ENCODE measurements at places on chromosomes 12 and 14. TPM values are rescaled to one million over a fixed set of nuclear protein-coding genes. Genes with fewer than 3 reads are reported as not detected.

DNA sequence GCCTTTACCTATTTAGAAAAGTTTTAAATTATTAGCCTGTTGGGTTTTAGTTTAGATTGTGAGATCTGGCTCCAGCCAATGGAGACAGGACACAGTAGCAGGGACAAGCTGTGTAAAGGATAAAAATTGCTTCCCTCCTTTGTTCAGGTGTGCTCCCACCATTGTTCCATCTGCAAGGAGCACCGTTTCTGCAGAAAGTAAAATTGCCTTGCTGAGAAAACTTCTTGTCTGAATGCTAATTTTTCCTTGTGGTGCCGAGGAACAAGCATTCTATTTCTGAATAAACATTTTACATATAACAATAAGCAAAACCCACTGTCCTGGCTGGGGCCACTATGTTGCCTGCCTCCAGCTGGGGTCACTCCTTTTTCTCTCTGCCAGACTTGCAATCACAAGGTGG lies 72.7 kb upstream of the ZFP36L1 start:
- no peak overlapping the region for H3K27ac ChIP-seq
- no peak for DNase-seq
- H3K4me3 ChIP-seq, result no peak overlapping the region

- H3K4me1 ChIP-seq, result no peaks in the 10 kb centered on the region
- DNase-seq, result no peak
- no peak overlapping the region for H3K27ac ChIP-seq
- H3K36me3 ChIP-seq, result no peaks in the 10 kb centered on the region
- no peak overlapping the region for H3K4me3 ChIP-seq
- no peaks in the 10 kb centered on the region for H3K27me3 ChIP-seq
Measured at GRCh38 chr12:107328442-107329133, 235.2 kb upstream of the CRY1 start.

GRCh38 chr14:99541211-99541610 lies 60.0 kb downstream of the CCNK start:
- H3K36me3 ChIP-seq, result no peaks in the 10 kb centered on the region
- peaks cover 86% of the 10 kb centered on the region for H3K4me1 ChIP-seq
- no peak for DNase-seq
- no peak overlapping the region for H3K27ac ChIP-seq
- no peak overlapping the region for H3K4me3 ChIP-seq
- no peaks in the 10 kb centered on the region for H3K27me3 ChIP-seq

- H3K4me3 ChIP-seq, result no peak overlapping the region
- no peaks in the 10 kb centered on the region for H3K27me3 ChIP-seq
- H3K36me3 ChIP-seq, result no peaks in the 10 kb centered on the region
- DNase-seq, result no peak
- no peaks in the 10 kb centered on the region for H3K4me1 ChIP-seq
- H3K27ac ChIP-seq, result no peak overlapping the region
Measured at GRCh38 chr14:54023027-54023426, 66.4 kb upstream of the BMP4 start.

DNA sequence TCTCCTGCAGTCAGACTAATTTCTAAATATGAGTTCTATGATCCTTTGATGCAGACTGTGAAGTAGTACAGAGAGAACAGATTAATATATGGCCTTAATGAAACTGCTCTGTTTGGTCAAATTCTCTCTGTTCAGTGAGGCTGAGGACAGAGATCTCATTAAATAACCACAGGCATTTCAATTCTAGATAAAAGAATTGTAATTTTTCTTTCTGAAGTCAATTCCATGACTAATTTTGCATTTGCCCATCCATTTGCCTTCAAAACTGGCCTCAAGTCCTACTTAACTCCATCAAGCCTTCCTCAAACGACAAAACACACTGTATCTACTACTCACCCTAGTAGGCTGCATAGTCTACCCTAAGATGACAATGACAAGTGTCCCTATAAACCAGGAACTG lies 67.1 kb downstream of the DUSP16 start:
- H3K27ac ChIP-seq, result no peak overlapping the region
- no peak for DNase-seq
- no peak overlapping the region for H3K4me3 ChIP-seq

GRCh38 chr14:71262441-71262840 lies 355.2 kb downstream of the PCNX1 start:
- H3K27me3 ChIP-seq, result no peaks in the 10 kb centered on the region
- no peak overlapping the region for H3K27ac ChIP-seq
- no peaks in the 10 kb centered on the region for H3K36me3 ChIP-seq
- H3K4me3 ChIP-seq, result no peak overlapping the region

- no peak overlapping the region for H3K4me3 ChIP-seq
- peaks cover 21% of the 10 kb centered on the region for H3K4me1 ChIP-seq
- H3K36me3 ChIP-seq, result no peaks in the 10 kb centered on the region
- no peaks in the 10 kb centered on the region for H3K27me3 ChIP-seq
- DNase-seq, result no peak
Measured at GRCh38 chr12:132561427-132562156, 48.8 kb downstream of the LRCOL1 start.

DNA sequence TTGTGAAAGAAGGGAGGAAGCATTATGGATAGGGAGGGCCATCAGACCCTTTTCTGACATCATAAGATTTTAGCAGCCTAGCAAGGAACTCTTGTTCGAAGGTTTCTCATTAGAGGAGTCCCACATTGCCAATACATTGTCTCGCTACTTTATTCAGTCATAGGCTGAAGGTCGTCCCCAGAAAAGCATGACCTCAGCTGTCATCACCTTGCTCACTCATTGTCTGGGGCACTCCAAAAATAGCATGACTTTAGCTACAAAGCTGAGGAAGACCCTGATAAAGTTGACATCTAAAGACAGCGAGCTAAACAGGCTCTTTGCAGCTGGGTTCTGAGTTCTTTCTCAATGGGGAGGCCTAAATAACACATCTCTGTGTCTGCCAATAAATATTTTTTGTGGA lies 112.4 kb upstream of the PTPRR start:
- no peaks in the 10 kb centered on the region for H3K36me3 ChIP-seq
- H3K27ac ChIP-seq, result no peak overlapping the region
- no peak overlapping the region for H3K4me3 ChIP-seq
- no peaks in the 10 kb centered on the region for H3K27me3 ChIP-seq

GRCh38 chr12:45730084-45730347 lies 510 bp downstream of the ARID2 start:
- no peaks in the 10 kb centered on the region for H3K36me3 ChIP-seq
- peak; percentile 33 for DNase-seq
- H3K27me3 ChIP-seq, result no peaks in the 10 kb centered on the region
- peaks cover 41% of the 10 kb centered on the region for H3K4me1 ChIP-seq
- peak overlapping the region; percentile 97 for H3K27ac ChIP-seq

- H3K36me3 ChIP-seq, result no peaks in the 10 kb centered on the region
- H3K4me1 ChIP-seq, result no peaks in the 10 kb centered on the region
- H3K27me3 ChIP-seq, result no peaks in the 10 kb centered on the region
Measured at GRCh38 chr14:20757965-20758364, 10.2 kb upstream of the EDDM3B start.

DNA sequence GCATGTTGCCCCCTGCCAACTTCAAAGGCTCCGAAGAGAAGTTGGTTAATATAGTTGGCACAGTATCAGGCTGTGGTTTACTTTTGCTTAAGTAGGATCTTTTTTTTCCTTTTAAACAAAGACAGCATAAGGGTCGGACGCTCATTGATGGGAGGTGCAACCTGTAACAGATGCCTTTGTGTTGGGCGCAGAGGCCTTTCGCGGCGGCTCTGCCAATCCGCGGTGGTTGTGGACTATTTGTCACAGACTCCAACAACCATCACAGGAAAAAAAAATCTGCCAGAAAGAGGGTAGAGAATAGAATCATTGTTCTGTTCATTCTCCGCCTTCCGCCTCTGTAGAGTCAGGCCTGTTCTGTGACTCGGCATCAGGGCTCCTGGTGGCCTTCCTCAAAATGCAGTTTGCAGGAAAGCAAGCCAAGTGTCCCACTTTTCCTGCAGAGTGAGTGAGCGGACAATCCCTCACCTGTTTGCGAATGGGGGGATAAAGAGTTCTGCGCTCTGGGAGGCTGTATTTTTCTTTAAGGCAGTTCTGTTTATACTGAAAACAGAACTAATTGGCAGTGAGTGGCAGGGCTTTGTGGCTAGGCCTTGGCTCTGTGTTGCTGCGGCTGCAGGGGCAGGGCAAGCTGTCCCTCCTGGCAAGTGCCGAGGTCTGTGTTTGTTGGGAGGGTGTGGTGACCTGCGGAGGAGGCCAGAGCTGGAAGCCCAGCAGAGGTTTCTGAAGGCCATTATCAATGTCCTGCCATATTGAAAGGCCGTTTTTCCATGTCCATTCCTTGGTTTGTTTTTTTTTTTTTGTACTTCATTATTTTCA lies 83.0 kb upstream of the PIWIL1 start:
- H3K4me1 ChIP-seq, result no peaks in the 10 kb centered on the region
- H3K4me3 ChIP-seq, result no peak overlapping the region
- DNase-seq, result no peak
- no peak overlapping the region for H3K27ac ChIP-seq

- H3K4me1 ChIP-seq, result no peaks in the 10 kb centered on the region
- no peak overlapping the region for H3K27ac ChIP-seq
- no peak for DNase-seq
- H3K36me3 ChIP-seq, result no peaks in the 10 kb centered on the region
- no peak overlapping the region for H3K4me3 ChIP-seq
Measured at GRCh38 chr12:82873309-82873708, 186.6 kb downstream of the TMTC2 start.

GRCh38 chr14:68806526-68807147 lies 13.8 kb upstream of the ZFP36L1 start:
- no peak overlapping the region for H3K4me3 ChIP-seq
- peaks cover 29% of the 10 kb centered on the region for H3K4me1 ChIP-seq
- H3K27ac ChIP-seq, result peak overlapping the region; percentile 52
- no peaks in the 10 kb centered on the region for H3K36me3 ChIP-seq
- no peaks in the 10 kb centered on the region for H3K27me3 ChIP-seq

TROAP gene
- 0.96 TPM for total RNA-seq

ACOT4 gene
- total RNA-seq, result 1.0 TPM

CD69 gene
- not detected for total RNA-seq

VWF gene
- 258 TPM for total RNA-seq

ZCRB1 gene
- total RNA-seq, result 69.0 TPM
